ENCODE measurements at places on chromosomes 11 and 22. TPM values are rescaled to one million over a fixed set of nuclear protein-coding genes. Genes with fewer than 3 reads are reported as not detected.

DNA sequence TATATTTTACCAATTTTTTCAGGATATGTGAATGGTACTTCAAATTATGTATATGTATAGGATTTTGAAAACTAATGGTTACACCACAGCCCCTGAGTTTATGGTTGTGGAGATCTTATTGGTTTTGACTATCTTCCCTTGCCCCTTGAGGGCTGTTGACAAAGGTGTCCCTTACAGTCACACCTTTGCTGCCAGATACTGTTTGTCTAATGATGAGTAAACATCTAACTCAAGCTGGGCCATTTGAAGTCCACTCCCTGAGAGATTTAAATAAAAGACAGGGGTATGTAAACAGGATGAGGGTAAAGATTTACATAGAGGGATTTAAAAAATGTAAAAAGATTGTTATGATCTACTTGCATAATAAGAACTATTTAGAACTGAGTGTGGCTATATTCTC is 38.9 kb upstream of the LUZP2 start:
- DNase-seq, result no peak

DNA sequence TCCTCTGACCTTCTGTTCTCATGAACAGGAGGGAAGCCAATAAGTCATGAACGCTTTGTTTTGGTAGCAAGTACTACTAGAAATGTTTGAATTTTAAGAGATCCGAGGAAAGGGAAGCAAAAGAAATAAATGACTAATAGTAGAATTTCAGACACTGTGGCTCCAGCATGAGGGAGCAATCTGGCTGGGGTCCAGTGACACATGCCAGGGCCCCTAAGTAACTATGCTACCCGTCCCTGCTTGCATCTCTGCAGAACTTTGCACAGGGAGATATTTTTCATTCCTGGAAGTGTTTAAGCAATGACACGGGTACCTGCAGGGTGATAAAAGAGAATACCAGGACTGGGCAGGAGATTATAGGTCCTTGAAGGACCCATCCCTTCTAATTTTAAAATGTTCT is 7.3 kb upstream of the ADAMTS8 start:
- no peak for DNase-seq

- no peak for DNase-seq
Observed at GRCh38 chr11:10418259-10418949, 36.7 kb upstream of the AMPD3 start.

DNA sequence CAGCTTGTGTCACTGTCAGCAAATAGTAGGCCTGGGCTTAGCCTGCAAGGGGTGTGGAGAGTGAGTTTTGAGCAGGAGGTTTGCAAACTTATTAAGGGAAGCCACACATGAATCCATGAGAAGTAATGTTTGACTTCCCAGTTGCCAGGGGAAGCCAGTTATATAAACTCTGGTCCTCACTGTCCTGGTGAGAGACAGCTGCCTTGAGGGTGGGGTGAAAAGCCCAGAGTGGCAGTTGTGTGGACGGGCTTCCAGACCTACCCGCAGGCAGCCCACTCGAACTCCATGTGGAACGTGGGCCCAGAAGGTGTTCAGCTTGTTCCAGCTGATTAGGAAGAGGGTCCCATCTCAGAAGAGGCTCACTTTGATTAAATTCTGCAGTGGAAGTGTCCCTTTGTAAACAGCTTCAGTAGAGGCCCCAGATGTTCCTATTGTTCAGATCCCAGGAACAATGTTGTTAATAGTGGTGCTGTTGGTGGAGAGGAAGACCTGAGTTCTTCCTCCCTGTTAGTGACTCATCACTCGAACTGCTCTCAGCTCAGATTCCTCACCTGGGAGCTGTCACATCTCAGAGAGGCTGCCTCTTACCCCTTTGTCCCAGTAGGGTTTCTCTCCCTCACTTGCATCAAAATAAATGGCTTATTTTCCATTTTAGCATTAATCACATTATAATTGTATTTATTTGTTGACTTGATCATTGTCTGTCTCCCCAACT is 63.4 kb downstream of the GRAMD1B start:
- DNase-seq, result no peak

- DNase-seq, result no peak
Observed at GRCh38 chr11:97614606-97615005, 1224.8 kb downstream of the JRKL start.

DNA sequence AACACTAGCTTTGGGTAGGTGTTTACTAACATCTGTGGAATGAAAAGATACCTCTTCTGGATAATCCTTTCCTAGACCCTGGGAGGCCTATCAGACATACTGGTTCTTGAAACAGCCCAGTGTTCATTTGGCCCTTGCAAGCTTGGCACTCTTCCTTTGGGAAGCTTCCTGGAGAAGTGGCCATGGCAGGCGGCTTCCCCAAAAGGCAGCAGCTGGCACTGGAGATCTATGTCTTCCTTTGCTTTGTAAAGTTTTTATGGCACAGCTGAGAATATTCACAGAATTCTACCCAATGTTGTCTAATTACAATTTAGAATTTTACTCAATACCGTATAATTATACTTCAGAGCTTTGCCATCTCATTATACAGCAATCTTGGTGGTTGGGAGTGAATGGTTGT is 199.2 kb upstream of the C11orf87 start:
- DNase-seq, result no peak

DNA sequence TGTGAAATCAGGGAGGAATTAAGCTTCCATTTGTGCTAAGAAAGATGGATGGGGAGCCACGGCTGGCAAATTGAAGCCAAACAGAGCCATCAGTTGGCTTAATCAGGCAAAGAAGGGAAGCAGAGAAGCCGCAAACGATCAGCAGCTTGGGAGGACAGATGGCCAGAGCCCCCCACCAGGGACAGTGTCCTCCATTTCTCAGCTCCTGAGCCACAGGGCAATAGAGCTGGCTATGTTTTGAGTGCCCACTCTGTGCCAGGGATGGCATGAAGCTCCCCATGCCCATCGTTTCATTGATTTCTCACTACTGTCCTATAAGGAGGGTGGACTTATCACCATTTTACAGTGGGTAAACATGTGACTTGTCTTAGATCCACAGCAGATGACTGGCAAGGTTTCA is 126.3 kb upstream of the ASPHD2 start:
- peak; percentile 26 for DNase-seq

GRCh38 chr11:59416613-59417012 is 9.6 kb downstream of the OR5A2 start:
- no peak for DNase-seq

GRCh38 chr11:35046681-35047080 is 92.3 kb upstream of the CD44 start:
- no peak for DNase-seq

GRCh38 chr22:33639588-33640254 is 280.6 kb downstream of the LARGE1 start:
- DNase-seq, result no peak

DNA sequence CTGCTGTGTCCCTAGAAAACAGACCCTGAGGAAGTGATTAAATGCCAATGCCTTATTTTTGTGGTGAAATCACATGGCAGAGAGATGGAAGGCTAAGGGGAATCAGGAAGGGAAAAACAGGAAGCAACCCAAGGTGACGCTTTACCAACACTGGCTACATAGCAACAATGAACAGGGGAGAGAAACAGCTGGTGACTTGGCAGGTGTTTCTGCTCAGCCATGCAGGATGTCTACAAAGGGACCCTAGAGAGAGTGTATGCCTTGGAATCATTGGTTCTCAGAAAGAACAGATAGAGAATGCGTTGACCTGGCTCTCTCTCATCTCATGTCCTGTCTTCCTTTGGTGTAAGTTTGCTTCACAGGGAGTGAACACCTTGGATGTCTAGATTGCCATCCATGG is 911.9 kb downstream of the OPCML start:
- no peak for DNase-seq

DNA sequence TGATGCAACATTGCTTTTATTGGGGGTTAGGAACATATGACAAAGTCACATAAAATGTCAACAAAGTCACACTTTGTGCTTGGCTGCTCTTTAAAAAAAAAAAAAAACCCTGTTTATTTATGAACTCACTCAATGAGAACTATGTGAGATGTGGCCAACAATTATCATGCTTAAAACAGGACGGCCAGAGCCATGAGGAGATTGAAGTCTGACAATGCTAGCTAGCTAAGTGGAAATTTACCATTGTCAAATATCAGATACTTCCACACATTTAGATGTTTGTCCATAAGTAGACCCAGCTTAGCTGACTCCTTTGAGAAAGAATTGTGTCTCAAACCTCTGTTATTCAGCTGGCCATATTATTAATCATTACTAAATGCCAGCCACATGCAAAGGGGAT is 26.9 kb downstream of the BLID start:
- DNase-seq, result no peak

GRCh38 chr22:19986011-19986409 is 30.6 kb downstream of the ARVCF start:
- DNase-seq, result no peak

OR51E2 gene
- total RNA-seq, result 0.30 TPM

PGA5 gene
- total RNA-seq, result not detected

RCOR2 gene
- not detected for total RNA-seq

HMBS gene
- total RNA-seq, result 11.8 TPM

KCNJ5 gene
- total RNA-seq, result 0.15 TPM

MPPED2 gene
- total RNA-seq, result 0.37 TPM

Data from lower leg skin (tissue), 4 donors.